GM12878 (cell line): ENCODE measurements at places on chromosomes 16 and 17. TPM values are rescaled to one million over a fixed set of nuclear protein-coding genes. Genes with fewer than 3 reads are reported as not detected.

TBC1D28 gene
- polyA plus RNA-seq = not detected in 2 replicates

DNA sequence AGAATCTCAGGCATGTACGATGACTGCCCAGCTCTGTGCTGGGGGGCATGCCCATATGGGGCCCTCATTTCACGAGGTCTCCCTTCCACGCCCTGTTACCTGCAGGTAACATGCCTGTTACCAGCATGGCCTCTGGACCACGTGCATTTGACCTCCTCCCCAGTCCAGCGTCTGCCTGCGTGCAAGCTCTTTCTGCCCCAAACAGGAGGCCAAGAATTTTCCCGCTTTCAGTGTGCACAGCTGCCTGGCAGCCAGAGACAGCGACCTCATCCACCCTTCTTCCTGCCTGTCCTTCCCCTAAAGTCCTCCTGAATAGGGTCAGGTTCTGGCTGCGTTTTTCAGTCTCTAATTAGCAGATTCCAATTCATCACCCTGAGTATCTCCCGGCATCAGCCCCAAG lies 306.5 kb upstream of the ZFHX3 start:
- DNase-seq = no peak

GRCh38 chr16:30755955-30756780 lies 5.7 kb downstream of the CFAP119 start:
- no peak for DNase-seq

DNA sequence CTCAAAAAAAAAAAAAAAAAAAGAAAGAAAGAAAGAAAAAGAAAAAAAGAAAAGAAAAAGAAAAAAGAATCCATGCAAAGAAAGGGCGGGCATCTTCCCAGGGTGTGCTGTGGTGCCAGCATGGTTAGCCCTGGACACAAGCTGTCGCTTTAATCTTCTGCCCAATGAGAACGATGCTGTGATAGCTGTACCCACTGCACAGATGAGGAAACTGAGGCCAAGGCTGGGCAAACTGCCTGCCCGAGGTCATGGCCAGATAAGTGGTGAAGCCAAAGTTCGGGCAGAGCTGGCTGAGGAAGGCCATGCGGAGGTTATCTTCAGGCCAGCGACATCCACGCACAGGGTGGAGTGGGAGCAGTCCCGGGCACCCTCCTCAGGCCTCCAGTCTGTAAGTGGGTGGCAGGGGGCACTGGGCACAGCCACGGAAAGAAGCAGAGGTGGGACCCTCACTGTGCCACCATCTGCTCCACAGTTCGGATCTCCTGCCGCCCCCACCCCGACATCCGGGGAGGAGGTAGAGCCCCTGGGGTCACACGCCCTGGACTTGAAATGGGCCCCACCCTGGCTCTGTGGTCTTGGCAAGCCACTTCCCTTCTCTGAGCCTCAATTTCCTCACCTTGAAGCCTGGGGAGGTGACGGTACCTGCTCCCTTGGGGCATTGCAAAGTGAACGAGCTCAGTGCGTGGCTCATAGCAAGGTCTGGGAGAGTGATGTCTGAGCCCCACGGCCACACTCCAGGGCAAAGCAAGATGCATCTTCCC lies 6.5 kb downstream of the FBXL16 start:
- DNase-seq = no peak

DNA sequence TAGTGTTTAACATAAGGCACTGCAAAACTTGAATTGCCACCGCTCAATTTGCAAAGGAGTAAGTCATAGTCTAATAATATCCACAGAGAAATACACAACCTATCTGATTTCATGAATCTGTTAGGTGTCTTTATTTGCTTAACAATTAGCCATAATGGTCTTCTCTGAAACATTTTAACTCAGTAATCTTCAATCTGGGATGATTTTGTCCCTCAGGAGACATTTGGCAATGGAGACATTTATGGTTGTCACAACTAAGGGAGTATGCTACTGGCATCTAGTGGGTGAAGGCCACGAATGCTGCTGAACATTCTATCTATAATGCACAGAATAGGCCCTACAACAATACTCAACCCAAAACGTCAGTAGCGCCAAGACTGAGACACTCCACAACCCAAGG lies 4.3 kb downstream of the UBE2G1 start:
- DNase-seq = no peak

- DNase-seq = no peak
Measured at GRCh38 chr17:72414967-72415853, 294.4 kb downstream of the SOX9 start.

- DNase-seq = no peak
Measured at GRCh38 chr17:2897605-2898004, 101.4 kb downstream of the RAP1GAP2 start.

PRM2 gene
- not detected in 2 replicates for polyA plus RNA-seq

GRCh38 chr17:51362811-51363585 lies 102.7 kb downstream of the UTP18 start:
- no peak for DNase-seq

DNA sequence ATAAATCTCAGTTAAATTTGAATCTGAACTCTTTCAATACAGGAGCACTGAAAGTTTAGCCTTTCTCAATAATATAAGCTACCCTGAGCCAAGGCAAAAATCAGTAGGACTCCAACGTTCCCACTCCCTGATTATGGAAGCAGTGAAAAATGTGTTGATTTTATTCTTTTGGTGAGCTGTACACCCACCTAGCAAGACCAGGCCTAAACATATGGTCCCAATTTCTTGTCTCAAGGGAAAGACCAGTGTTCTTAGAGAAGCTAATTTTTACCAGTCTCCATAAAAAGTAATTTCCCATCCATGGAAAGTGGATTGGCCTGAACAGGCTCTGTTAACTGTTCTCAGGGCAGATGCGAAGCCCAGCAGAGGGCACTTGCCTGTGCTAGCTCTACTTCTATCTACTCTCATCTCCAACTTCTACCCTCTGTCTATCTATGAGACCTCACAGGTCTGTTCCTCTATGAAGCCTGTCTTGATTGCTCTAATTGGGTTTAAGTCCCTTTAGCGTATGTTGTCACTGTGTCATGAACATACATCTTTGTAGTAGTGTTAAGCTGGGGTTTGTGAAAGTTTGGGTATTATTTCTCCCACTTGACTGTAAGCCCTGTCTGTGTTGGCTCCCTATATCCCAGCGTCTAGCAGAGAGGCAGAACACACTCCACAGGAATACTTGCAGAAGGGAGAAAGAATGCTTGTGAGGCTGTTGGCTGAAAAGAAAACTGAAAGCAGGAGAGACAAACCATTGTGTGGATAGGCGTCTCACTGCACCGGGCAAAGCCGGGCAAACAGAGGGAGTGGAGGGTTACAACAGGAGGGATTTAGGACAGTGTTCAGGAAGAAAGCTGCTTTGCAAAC lies 167.1 kb upstream of the MAF start:
- no peak for DNase-seq

DNA sequence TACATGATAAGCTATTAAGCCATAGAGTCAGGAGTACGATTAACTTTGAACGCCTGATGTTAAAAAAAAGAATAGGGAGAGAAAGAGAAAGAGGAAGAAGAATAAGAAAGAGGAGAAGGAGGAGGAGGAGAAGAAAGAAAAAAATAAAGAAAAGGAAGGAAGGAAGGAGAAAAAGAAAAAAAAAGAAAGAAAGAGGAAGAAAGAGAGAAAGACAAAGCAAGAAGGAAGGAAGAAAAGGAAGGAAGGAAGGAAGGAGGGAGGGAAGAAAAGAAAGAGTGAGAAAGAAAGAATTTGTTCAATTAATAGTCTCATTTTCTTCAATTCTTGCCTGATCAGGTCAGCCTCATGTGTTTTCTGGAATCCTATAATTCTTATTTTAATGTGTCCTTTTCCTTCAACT lies 33.7 kb downstream of the HS3ST2 start:
- no peak for DNase-seq

DNA sequence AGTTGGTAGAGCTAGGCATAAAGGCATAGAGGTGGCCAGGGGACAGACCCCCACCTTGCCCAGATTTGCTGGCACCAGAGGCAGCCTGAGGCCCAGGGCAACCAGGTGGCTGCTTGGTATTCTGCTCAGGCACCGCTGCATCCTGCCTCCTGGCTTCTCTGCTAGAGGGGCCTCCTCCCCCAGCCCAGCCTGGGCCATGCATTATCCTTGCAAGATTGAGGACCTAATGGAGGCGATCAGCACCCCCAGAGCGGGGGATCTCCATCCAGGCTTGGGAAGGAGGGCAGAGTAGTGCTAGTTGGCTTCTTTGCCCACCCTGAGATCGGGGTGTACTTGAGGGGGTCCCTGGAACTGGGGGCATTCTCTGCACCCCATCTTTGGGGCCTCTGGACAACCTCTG lies 23.8 kb downstream of the CDK5RAP3 start:
- no peak for DNase-seq

DNA sequence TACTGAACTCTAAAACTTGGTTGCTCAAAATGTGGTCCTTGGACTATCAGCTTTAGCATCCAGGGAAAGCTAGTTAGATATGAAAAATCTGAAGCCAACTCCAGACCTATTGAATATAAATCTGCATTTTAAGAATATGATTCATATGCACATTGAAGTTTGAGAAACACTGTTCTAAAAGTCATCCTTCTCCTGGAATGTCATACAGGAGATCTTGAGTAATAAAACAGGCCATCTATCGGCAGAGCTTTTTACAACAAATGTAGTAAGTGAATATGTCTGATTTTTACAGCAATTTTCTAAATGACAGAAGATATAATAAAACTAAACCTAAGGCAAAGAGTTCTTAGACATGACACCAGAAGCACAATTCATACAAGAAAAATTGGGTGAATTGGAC lies 140.4 kb downstream of the PMP22 start:
- no peak for DNase-seq

FZD2 gene
- 0.29 and 0.41 TPM in 2 replicates for polyA plus RNA-seq

PPP4C gene
- 222 and 240 TPM in 2 replicates for polyA plus RNA-seq

GRCh38 chr16:85420501-85421337 lies 192.4 kb upstream of the GSE1 start:
- DNase-seq = no peak

GRCh38 chr17:80594431-80595269 lies 50.0 kb downstream of the RPTOR start:
- DNase-seq = no peak

- no peak for DNase-seq
Measured at GRCh38 chr16:88686062-88686438, 257 bp downstream of the SNAI3 start.

- no peak for DNase-seq
Measured at GRCh38 chr17:21464611-21465021, 88.5 kb downstream of the KCNJ12 start.

- peak; percentile 59 for DNase-seq
Measured at GRCh38 chr16:85057948-85058347, 30.4 kb downstream of the KIAA0513 start.

- no peak for DNase-seq
Measured at GRCh38 chr16:80862160-80862705, 57.8 kb upstream of the CDYL2 start.

SMPD3 gene
- 1.4 and 1.7 TPM in 2 replicates for polyA plus RNA-seq

DNA sequence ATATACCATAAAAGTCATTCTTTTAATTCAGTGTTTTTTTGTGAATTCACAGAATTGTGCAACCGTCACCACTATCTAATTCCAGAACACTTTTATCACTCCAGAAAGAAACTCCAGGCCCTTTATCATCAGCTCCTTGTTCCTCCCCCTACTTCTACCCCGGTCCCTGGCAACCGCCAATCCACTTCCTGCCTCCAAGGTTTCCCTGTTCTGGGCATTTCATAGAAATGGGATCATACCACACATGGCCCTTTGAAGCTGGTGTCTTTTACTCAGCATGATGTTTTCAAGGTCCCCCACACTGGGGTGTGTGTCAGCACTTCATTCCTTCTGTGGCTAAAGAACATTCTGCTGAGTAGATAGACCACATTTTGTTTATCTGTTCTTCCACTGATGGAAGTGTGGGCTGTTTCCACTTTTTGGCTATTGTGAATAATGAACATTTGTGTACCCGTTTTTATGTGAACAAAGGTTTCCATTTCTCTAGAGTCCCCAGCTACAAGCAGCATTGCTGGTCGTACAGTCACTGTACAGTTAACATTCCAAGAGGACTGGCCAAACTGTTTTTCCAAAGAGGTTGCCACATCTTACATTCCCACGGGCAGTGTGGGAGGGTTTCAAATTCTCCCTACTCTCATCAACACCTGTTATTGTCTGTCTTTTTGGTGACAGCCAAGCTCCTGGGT lies 75.8 kb upstream of the ZNF469 start:
- DNase-seq = no peak

KRTAP4-3 gene
- not detected in 2 replicates for polyA plus RNA-seq

DNA sequence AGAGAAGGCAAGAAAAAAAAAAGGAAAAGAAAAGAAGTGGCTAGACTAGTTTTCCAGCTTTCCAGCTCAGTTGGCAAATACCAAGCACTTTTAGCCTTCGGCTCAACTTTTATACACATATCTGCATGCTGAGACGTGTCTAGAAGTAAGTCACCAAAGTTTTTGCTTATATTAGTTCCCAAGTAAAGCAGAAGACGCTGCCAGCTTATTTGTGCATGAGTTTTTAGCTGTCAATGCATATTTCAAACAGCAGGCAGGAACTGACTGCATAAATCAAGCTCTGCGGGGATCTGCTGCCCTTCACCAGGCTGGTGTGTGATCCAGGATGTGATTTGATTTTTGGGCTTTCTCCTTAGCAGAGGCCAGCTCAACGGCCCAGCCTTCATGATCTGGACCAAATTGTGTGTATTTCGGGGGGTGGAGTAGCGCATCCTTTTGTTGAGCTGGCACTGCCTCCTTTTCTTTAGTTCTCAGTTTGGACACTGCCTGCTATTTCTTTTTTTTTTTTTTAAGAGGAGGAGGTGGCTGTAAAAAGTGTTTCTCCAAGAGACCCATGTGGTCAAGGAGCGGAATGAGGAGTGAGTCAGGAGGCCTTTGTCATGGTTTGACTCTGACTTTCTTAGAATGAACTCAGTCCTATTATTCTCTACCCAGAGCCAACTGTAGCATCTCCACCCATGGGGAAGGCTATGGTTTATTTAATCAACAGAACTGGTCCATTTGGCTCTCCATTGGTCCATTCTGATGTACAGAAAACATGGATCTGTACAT lies 162.6 kb upstream of the XYLT1 start:
- DNase-seq = no peak

CD300H gene
- polyA plus RNA-seq = not detected in 2 replicates

- DNase-seq = no peak
Measured at GRCh38 chr17:17356931-17357270, 53.7 kb downstream of the NT5M start.

SCNN1G gene
- polyA plus RNA-seq = not detected in 2 replicates

TBC1D3B gene
- 0.83 and 1.6 TPM in 2 replicates for polyA plus RNA-seq

RNF222 gene
- not detected in 2 replicates for polyA plus RNA-seq

DNA sequence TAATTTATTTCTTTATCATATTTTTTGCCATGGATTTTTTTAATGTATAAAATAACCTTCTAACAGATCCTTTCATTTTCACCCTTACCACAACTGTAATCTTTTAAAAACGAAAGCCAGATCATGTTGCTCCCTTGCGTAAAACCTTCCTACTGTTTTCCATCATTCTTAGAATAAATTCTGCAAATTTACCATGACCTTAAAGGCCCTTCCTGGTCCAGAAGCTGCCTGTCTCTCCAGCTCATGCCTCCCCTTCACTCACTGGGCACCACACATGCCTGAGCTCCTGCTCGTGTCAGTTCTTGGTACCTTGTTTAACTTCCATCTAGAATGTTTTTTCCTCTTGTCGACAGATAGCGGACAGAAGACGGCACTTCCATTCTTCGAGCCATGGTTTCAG lies 245.0 kb upstream of the CDH5 start:
- no peak for DNase-seq
